CD4-positive, alpha-beta memory T cell (primary cell): ENCODE measurements at places on chromosomes 1 and 21. TPM values are rescaled to one million over a fixed set of nuclear protein-coding genes. Genes with fewer than 3 reads are reported as not detected.

Gene EPHA10
- not detected for total RNA-seq

- no peak for DNase-seq
Measured at GRCh38 chr21:34692458-34693020, 23.7 kb downstream of the CLIC6 start.

GRCh38 chr1:231676487-231676886 lies 49.9 kb downstream of the DISC1 start:
- DNase-seq = no peak

Gene OR2G6
- total RNA-seq = not detected

DNA sequence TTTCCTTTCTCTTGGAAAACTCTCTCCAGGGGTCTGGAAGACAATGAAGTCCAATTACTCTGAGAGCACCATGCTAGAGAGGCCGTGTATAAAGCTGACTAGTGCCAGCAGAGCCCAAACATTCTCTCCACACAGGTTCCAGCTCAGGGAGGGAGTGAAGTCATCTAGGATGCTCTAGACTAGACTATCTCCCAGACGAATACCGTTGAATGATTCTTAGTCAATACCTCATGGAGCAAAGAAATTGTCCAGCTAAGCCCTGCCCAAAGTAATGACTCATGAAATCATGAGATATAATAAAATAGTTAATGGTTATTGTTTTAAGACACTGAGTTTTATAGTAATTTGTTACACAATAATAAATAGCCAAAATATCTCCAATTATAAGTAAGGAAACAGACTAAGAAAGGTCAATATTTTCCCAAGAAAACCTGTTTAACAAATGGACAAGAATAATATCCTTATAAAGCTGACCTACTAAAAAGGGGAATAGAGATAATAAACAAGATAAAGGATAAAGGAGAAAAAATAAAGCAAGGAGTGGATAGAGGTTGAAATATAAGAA lies 163.9 kb upstream of the LRRC7 start:
- no peak for DNase-seq

Gene KRTAP21-2
- total RNA-seq = not detected
